ENCODE measurements at places on chromosomes 4 and X.
A peak's percentile ranks its signal among the peaks of the same experiment; 100 is the strongest.

DNA sequence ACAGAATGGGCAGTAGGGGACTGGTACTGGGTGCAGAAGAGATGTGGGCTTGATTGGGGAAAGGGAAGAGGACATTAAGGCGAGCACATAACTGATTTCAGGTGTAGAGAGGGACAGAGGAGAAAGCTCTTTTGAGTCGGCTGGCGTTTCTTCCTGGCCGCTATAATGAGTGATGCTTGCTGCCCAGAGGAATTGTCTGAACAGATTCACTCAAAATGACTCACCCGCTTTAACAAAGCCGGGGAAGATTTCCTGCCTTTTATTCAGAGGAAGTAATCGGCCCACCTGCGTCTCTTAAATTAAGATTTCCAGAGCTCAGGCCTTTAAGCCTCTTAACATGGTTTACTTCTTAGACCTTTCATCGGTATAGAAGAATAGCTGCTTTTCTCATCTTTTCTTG lies 102.1 kb upstream of the AP1S2 start:
- DNase-seq, result no peak

DNA sequence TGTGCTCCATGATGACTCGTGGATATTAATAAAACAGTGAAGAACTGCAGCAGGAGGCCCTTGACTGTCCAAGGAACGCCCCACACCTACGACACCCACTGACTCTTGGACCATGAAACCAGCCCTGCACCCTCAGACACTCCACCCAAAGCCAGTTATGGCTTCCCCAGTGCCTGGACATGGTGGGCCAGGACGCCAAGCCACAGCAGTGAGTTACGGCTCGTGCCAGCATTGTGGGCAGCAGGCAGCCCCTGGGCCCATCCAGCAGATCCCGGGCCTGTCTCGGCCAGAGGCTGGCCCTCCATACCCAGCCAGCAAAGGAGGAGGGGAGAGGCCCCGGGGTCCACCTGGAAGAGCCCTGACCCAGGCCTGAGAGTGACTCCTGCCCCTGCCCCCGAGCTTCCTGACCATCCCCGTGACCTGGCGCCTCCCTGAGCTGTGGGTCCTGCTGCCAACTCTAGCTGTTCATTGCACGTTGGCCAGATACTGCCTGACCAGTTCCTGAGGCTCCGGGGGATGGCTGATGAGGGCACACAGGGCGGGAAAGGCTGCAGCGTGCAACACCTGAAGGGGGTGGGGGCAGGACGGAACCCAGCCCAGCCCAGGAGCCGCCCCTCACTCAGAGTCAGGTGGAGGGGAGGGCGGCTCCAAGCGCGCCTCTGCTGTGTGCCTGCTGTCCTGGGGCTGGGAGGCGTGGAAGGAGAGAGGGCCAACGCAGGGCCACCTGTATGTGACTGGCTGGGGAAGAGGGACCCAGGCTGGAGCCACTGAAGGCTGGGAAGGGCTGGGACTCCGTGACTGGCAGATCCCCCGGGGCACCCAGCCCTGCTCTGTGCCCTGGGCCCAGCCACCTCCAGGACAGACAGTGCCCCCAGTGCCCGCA lies 739 bp downstream of the SLC49A3 start:
- no peak for DNase-seq

DNA sequence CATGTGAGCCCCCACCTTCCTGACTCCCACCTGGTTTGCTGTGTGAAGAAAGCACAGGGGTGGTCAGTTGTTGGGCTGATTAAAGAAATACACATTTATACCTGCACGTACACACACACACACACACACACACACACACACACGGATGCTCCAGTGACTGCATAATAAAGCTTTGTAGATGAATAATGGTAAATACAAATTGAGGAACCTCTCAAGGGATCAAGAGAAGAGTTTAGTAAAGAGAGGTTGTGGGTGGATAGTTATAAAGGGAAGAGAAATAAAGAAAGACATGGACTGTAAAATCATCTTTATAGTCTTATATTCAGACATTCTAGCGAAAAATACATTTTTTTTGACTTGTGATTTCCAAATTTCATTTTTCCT lies 144.1 kb downstream of the MGST2 start:
- DNase-seq, result peak; percentile 30

- no peak for DNase-seq
Observed at GRCh38 chr4:40550196-40550595, 79.5 kb downstream of the RBM47 start.

DNA sequence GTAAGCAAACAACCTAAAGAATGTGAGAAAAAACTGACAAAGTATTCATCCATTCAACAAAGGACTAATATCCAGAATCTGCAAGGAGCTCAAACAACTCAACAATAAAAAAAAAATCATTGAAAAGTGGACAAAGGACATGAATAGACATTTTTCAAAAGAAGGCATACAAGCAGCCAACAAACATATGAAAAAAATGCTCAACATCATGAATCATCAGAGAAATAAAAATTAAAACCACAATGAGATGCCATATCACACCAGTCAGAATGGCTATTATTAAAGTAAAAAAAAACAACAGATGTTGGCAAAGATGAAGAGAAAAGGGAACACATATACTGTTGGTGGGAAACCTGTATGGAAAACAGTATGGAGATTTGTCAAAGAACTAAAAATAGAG lies 120.7 kb upstream of the ADGRL3 start:
- no peak for DNase-seq

DNA sequence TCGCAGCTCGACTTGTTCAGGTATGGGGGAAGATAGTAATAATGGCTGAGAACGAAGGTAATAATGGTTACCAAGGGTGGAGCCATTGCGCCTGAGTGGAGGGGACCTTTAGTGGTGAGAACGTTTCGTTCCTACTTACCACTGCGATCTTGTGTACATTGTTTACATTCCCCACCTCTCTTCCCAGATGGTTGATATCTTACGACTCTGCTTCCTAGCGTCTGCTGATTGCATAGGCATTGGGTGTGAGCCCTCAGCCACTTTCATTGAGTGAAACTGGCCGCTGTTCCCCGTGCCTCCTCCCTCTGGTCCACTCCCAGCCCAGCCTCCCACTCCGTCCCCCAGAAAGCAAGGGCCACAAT lies 850 bp downstream of the IGBP1 start:
- no peak for DNase-seq

DNA sequence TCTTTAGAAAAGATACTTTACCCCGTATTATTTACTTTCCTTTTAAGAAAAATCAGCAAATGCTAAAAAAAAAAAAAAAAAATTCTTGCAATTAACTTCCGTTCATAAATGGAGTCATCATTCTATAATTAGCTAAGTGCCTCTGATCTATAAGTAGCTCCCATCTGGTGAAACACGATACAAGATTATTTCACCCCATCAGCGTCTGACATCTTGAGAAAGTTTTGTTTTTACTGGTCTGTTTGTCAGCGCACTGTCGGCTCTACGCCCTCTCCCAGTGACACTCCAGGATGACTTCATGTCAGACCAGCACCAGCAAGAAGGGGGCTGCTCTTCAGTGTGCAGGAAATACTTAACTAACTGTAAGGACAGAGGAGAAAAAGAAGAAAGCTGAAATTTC lies 108.3 kb downstream of the AFAP1 start:
- no peak for DNase-seq

DNA sequence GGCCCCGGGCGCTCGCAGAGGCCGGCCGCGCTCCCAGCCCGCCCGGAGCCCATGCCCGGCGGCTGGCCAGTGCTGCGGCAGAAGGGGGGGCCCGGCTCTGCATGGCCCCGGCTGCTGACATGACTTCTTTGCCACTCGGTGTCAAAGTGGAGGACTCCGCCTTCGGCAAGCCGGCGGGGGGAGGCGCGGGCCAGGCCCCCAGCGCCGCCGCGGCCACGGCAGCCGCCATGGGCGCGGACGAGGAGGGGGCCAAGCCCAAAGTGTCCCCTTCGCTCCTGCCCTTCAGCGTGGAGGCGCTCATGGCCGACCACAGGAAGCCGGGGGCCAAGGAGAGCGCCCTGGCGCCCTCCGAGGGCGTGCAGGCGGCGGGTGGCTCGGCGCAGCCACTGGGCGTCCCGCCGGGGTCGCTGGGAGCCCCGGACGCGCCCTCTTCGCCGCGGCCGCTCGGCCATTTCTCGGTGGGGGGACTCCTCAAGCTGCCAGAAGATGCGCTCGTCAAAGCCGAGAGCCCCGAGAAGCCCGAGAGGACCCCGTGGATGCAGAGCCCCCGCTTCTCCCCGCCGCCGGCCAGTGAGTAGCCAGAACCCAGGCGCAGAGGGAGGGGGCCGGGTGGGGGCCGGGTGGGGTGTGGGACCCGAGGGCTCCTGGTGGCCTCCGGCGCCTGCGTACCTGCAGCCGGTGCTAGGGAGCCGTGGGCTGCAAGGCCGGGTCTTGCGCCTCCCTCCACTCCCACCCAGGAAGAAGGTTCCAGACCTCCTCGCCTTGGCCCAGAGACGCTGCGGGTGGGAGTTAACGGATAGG lies 534 bp downstream of the MSX1 start:
- no peak for DNase-seq

DNA sequence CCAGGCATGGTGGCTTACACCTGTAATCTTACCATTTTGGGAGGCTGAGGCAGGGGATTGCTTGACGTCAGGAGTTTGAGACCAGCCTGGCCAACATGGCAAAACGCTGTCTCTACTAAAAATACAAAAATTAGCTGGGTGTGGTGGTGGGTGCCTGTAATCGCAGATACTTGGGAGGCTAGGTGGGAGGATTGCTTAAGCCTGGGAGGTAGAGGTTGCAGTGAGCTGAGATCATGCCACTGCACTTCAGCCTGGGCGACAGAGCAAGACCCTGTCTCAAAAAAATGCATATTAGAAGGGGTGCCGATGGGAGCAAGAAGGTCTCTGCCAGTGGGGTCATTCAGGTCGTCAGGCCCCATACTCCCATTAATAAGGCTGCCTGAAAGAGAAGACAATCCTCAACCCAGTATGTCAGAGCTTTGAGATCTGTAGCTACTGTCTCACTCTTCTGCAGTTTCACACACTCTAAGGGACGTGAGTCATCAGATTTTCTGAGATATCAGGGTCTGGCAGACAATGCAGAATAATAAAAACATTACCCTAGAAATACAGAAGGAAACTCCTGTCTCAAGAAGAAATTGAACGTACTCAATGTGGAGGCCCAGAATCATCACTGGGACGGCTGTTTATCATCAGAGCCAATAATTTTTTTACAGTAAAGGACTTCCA lies 176.7 kb upstream of the FAT1 start:
- no peak for DNase-seq

DNA sequence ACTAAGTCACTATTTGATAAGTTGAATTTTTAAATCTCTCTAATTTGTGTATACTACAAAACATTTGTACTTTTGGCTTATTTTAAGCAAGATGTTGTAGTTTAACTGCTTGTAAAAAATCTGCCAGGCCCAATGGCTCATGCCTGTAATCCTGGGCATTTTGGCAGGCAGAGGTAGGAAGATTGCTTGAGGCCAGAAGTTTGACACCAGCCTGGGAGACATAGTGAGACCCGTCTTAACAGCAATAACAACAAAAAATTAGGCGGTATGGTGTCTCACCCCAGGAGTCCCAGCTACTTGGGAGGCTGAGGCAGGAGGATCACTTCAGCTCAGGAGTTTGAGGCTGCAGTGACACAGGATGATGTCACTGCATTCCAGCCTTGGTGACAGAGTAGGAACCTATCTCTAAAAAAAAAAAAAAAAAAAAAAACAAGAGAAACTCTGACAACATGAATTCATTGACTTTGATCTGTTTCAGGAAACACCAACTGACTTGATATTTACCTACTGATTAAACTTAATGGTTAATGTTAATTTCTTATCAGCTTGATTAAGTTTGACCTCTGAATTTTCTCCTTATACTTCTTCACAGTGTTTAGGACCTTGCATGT lies 8.9 kb downstream of the FHIP1A start:
- no peak for DNase-seq

DNA sequence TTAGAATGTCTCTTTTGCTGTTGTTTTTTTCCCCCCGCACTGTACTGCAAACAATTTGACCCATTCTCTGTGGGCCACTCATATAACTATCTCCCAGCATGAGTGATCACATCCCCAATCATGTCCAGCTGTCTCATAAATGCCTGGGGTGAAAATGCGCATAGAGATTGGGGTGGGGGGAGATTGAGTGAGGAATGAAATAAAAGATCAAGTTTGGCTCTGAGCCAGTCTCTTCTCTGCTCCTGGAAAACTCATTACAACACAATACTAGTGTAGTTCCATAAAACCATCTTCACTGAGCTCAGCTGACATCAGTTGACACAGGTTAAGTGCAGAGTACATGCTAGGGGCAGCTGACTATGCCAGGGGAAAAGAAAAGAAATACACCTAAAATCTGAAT lies 96.9 kb downstream of the EGF start:
- no peak for DNase-seq

DNA sequence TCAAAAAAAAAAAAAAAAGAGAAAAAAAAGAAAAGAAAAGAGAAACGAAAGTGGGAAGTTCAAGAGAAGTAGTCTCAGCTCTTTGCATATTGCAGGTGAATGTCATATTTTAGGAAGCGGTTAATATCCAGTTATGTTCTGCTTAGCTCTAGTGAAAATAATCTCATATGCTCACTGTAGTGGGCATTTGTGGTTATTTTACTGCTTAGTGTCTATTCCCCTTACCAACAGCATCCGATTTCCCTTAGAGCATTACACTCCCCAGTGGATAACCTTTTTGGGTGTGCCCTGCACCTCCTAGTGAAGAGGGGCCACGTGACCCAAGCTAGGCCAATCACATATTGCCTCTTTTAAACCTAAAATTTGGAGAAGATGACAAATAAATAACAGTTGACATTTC lies 111.2 kb upstream of the ZNF827 start:
- peak; percentile 19 for DNase-seq

DNA sequence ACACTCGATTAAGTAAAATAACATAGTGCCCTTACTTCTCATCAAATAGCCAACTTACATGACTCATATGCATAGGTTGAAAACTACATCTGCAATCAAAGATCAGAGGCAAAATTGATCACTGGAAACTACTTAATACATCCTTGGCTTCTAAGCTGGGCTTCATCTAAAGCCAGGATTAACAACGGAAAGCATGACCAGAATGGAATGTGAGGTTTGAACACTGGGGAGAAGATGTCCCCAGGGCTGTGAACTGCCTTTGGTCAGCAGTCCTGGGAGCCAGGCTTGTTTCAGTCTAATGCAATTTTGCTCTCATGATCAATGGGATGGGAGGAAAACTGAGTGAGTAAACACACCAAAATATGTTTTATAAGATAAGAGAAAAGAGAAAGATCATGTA lies 192.5 kb upstream of the TTC29 start:
- no peak for DNase-seq

- no peak for DNase-seq
Observed at GRCh38 chr4:3492741-3493719, 29.9 kb downstream of the DOK7 start.

DNA sequence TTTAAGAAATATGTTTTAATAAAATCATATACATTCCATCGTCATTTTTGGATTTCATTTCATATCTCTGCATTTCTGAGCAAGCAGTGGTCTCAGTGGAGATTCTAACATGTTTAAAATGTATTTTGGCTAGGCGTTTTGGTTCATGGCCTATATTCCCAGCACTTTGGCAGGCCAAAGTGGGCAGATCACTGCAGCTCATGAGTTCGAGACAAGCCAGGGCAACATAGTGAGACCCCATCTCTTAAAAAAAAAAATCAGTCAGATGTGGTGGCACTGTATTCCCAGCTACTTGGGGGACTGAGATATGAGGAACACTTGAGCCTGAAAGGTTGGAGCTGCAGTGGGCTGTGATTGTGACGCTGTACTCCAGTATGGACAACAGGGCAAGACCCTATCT lies 67.5 kb upstream of the RAB33B start:
- DNase-seq, result no peak

Data from inflammatory macrophage (primary cell).